ENCODE measurements at places on chromosomes 1 and 21. TPM values are rescaled to one million over a fixed set of nuclear protein-coding genes. Genes with fewer than 3 reads are reported as not detected.

Gene SYT11
- 24.2 TPM for total RNA-seq

Gene HSF2BP
- 0.13 TPM for total RNA-seq

Gene TCHHL1
- not detected for total RNA-seq

Gene PTPRC
- not detected for total RNA-seq

Gene RHBG
- total RNA-seq = not detected

All from mammary microvascular endothelial cell (primary cell).